Nephron progenitor cell (in vitro differentiated cells): ENCODE measurements at places on chromosomes 1 and 21.

DNA sequence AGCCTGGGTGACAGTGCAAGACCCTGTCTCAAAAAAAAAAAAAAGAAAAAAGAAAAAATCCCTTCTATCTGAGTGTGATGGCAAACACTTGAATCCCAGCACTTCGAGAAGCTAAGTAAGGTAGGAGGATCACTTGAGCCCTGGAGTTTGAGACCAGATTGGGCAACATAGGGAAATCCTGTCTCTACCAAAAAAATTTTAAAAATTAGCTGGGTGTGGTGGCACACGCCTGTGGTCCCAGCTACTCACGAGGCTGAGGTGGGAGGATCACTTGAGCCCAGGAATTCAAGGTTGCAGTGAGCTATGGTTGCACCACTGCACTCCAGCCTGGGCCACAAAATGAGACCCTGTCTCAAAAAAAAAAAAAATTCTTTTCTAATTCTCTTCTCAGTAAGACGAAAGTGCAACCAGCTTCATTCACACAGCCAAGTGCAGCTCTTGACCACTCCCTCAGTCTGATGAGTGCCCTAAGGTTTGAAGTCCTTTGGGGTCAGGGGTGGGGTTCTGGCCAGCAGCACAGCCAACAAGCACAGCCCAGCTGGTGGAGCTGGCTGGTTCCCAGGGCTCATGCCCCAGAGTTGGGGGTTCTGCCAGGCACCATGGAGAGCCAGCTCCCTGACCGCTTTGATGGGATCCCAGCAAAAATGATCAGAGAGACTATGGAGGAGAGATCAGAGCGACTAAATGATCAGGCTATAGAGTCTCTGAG is 8.0 kb downstream of the SLC2A5 start:
- DNase-seq: no peak

GRCh38 chr1:53860967-53861411 is 22.9 kb upstream of the NDC1 start:
- peak; percentile 45 for DNase-seq

DNA sequence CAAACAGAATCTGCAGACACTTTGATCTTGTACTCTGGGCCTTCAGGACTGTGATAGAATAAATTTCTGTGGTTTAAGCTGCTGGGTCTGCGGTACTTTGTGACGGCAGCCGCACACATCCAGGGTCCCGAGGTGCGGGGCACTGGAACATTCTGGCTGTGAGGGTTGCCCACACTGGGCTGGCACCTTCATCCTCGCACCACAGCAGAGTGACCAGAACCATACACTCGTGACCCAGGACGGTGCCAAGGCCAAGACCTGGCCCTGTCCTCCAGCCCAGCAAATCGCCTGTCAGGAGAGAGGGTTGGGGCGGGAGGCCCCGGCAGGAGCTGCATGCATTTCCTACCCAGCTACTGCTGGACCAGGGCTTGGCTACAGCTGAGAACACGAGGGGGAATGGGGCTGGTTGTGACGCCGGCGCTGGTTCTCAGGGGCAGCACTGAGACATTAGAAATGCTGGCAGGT is 2.6 kb upstream of the FTCD start:
- no peak for DNase-seq

DNA sequence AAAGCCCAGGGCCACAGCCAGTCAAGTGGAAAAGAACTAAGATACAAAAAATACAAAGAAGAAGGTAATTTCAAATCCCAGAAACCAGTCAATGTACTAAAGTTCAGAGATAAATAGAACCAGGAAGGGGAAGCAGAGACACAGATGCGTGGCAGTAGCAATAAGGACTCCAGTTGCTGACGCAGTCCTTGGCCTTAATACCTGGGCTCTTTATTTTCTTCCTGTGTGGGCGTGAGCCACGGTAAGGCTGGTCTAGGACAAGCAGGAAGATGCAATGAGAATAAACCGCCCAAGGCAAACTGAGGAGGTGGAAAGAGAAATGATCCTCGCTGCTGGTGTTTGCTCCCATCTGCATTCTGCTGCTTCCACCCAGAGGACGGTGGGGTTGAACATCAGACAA is 65.6 kb upstream of the PLXNA2 start:
- no peak for DNase-seq

GRCh38 chr1:34369701-34370455 is 193.2 kb downstream of the C1orf94 start:
- no peak for DNase-seq

- no peak for DNase-seq
These were observed 82.2 kb upstream of the DPT start for GRCh38 chr1:168811176-168811575.
